Activated CD4-positive, alpha-beta T cell treated with anti-CD3 and anti-CD28 coated beads for 1 hour (primary cell): ENCODE measurements at places on chromosomes 6 and 20.

DNA sequence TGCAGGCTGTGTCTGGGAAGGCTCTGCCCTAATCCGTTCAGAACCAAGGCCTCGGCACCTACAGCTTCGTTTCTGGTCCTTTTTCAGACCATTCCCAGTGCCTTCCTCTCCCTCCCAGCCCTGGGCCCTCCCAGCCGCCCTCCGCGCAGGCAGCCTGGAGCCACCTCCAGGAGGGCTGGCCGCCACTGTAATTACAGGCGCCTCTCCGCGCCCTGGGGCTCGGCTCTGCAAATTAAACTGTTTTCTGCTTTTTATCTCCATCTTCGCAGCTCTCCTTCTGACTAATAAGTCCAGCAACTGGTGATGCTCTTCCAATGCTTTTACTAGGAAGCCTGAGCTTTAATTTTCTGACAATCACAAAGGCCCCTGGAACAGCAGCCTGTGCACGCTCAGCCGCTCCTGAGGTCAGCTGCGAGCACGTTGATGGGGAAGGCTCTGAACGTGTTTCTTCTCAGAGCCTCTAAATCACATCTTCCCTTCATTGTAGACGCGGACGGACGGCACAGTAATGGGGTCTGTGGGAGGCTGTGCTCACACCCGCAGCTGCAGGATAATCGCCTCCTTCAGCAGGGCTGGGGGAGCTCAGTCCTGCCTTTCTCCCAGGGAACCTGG lies 194.6 kb downstream of the DLL1 start:
- peak; percentile 2 for DNase-seq

DNA sequence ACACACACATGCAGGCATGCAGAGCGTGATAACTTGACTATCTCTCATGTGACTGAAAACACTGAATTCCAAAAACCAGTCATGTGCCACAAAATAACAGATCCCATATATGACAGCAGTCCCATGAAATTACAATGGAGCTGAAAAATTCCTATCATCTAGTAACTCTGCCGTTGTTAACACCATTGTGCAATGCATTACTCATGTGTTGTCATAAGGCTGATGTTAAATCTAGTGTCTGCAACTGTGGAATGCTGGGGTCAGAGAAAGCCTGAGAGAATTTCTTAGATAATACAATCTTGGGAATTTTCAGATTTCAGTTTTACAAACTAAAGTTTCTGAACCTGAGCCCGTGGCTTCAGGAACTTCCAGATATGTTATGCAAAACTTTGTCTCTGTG lies 70.2 kb downstream of the LYRM4 start:
- no peak for DNase-seq

DNA sequence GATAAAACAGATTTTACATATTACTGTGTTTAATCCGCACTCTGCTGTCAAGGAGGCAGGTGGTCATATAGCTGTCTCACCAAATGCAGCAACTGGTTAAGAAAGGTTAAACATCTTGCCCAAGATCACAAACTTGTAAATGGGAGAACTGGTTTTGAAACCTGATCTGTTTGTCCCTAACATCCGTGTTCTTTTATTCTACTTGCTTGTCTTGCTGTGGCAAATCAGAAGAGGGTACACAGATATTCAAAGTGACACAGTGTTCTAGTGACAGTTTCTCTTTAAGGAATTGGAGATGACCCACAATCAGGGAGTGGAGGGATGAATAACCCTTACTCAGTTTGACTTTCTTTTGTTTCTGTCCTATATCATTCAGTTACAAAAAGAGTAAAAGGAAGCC lies 83.0 kb upstream of the SGK1 start:
- no peak for DNase-seq

DNA sequence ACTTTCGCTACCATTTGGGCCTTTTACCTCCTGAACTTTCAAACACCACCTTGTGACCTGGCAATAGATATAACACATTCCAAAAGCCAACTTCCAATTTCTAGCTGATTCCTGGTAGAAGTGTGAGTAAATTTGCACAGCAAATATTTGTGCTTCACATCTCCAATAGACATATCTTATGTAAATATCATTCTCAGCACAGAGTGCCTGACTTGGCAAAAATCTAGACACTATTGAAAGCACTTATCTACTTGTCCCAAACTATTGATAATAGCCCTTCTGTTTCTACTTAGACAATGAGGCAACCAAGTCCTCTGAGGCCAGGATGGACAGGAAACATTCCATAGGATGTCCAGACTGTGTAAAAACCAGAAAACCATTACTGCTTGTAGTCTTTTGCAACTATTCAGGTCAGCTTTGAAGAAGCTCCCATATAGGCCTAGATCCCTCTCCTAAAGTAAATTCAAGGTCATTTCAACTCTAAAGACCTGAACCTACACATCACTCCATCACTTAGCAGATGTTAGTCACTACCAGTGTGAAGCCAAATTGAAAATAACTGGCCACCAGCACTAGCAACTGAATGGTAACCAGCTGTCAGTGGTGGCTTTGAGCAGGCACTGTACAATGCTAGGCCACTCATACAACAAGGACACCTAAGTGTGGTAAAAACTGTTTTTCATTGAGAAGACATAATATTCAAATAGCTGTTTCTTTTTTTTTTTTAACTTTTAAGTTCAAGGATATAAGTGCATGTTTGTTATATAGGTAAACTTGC lies 95.3 kb upstream of the RSPO3 start:
- DNase-seq = no peak
